Endothelial cell of umbilical vein (primary cell): ENCODE measurements at places on chromosomes 2 and 18. TPM values are rescaled to one million over a fixed set of nuclear protein-coding genes. Genes with fewer than 3 reads are reported as not detected.

ZNF804A gene
- polyA plus RNA-seq, result 0.21 and 0.22 TPM in 2 replicates

DNA sequence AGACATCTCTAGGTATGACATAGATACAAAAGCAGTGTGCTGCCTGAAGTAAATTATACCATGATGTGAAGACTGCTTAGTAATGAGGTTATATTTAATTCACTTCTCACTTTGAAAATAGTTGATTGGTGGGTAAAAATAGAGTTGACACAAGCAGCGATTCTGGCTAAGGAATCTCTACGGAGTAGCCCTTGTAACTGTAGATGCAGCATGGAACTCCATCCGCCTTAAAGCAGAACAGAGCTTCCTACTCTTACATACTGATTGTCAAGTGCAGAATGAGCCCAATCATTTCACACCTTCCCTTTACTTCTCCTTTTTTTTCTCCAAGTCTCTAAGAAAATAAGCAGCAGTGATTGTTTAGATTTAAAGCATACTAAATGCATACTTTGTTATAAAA lies 1594.6 kb upstream of the SLC39A10 start:
- H3K4me3 ChIP-seq, result no peak overlapping the region
- H3K27ac ChIP-seq, result no peak overlapping the region
- no peaks in the 10 kb centered on the region for H3K36me3 ChIP-seq
- no peaks in the 10 kb centered on the region for H3K27me3 ChIP-seq
- no peak for DNase-seq

DNA sequence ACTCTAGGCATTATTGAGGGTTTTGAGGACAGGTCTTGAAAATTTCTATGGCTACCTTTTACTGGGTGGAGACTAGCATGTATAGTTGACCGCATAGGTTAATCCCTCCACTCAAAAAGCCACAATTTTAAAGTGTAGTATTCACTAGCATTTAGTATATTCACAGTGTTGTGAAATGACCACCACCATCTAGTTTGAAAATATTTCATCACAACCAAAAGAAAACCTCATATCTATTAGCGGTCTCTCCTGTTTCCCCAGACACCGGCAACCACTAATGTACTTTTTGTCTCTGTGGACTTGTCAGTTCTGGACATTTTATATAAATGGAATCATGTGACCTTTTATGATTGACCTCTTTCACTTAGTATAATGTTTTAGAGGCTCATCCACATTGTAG lies 53.9 kb downstream of the MSH2 start:
- no peak overlapping the region for H3K4me3 ChIP-seq
- peaks cover 2% of the 10 kb centered on the region for H3K4me1 ChIP-seq
- no peak overlapping the region for H3K27ac ChIP-seq
- H3K36me3 ChIP-seq, result no peaks in the 10 kb centered on the region
- H3K27me3 ChIP-seq, result no peaks in the 10 kb centered on the region
- DNase-seq, result no peak

ONECUT2 gene
- under 0.01 and 0.01 TPM in 2 replicates for polyA plus RNA-seq

DNA sequence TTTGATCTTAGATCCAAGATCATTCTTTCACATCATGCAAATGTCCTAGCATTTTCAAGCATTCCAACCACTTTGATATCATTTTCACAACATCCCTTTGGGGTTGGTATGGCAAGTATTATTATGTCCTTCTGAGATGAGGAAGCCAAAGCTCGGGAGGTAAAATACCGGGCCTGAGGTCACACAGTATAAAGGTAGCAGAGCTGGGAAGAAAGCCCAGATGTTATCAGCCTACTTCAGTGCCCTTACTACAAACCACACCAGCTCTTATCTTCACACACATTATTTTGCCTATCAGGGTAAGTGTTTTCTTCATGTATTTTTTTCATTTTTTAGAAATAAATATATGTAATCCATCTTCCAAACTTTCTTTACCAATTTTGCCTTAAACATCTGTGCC lies 4.2 kb upstream of the B4GALT6 start:
- H3K4me3 ChIP-seq, result no peak overlapping the region
- no peak for DNase-seq
- H3K36me3 ChIP-seq, result no peaks in the 10 kb centered on the region
- H3K4me1 ChIP-seq, result peaks cover 16% of the 10 kb centered on the region

- H3K4me1 ChIP-seq, result no peaks in the 10 kb centered on the region
- H3K27ac ChIP-seq, result no peak overlapping the region
- H3K4me3 ChIP-seq, result no peak overlapping the region
- no peaks in the 10 kb centered on the region for H3K27me3 ChIP-seq
These were observed 190.6 kb downstream of the CTIF start for GRCh38 chr18:48729404-48729803.

ATOH8 gene
- polyA plus RNA-seq, result 10.3 and 13.8 TPM in 2 replicates

RNF152 gene
- polyA plus RNA-seq, result 16.0 and 20.8 TPM in 2 replicates

CCDC68 gene
- 0.22 and 0.72 TPM in 2 replicates for polyA plus RNA-seq

- no peaks in the 10 kb centered on the region for H3K4me1 ChIP-seq
- no peak for DNase-seq
- H3K36me3 ChIP-seq, result no peaks in the 10 kb centered on the region
- no peak overlapping the region for H3K4me3 ChIP-seq
- H3K27me3 ChIP-seq, result no peaks in the 10 kb centered on the region
These were observed 100.8 kb downstream of the EPC2 start for GRCh38 chr2:148745151-148745851.

DNA sequence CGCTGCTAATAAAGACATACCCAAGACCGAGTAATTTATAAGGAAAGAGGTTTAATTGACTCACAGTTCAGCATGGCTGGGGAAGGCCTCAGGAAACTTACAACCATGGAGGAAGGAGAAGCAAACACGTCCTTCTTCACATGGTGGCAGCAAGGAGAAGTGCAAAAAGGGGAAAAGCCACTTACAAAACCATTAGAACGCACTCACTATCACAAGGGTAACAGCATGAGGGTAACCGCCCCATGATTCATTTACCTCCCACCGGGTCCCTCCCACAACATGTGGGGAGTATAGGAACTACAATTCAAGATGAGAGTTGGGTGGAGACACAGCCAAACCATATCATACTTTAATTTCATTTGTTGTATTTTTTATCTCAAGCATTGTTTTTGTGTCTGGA lies 67.5 kb downstream of the ATP9B start:
- DNase-seq, result no peak
- H3K27me3 ChIP-seq, result no peaks in the 10 kb centered on the region
- no peaks in the 10 kb centered on the region for H3K36me3 ChIP-seq
- H3K27ac ChIP-seq, result no peak overlapping the region

- no peak overlapping the region for H3K4me3 ChIP-seq
- H3K4me1 ChIP-seq, result peaks cover 18% of the 10 kb centered on the region
- H3K36me3 ChIP-seq, result peaks cover 3% of the 10 kb centered on the region
- no peak overlapping the region for H3K27ac ChIP-seq
These were observed 252.6 kb upstream of the RASGRP3 start for GRCh38 chr2:33223856-33224255.

DNA sequence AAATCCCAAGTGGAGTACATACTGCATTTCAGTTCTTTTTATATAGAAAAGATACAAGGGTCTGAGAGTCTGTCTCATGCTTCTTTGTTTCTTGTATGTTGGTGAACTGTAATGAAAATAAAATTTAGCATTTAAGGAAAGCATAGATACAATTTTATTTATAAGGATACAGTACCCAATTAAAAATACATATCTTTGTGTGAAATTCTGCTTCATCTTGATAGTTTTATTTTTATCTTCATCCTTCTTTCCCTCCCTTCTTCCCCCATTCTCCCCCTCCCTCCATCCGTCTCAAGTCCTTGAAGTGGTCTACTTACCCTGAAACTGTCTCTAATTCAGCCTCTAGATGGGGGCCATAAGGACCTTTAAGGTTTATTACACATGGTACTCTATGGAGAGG lies 359.8 kb downstream of the CDH7 start:
- no peaks in the 10 kb centered on the region for H3K36me3 ChIP-seq
- no peak overlapping the region for H3K4me3 ChIP-seq
- no peak for DNase-seq

GRCh38 chr18:51726614-51727013 lies 529.1 kb upstream of the MEX3C start:
- no peak overlapping the region for H3K4me3 ChIP-seq
- no peaks in the 10 kb centered on the region for H3K4me1 ChIP-seq
- H3K36me3 ChIP-seq, result no peaks in the 10 kb centered on the region
- DNase-seq, result no peak

HOXD10 gene
- not detected in 2 replicates for polyA plus RNA-seq

GRCh38 chr2:45993476-45993991 lies 303.7 kb upstream of the EPAS1 start:
- H3K36me3 ChIP-seq, result no peaks in the 10 kb centered on the region
- no peak overlapping the region for H3K4me3 ChIP-seq
- no peaks in the 10 kb centered on the region for H3K27me3 ChIP-seq
- peak; percentile 75 for DNase-seq
- no peaks in the 10 kb centered on the region for H3K4me1 ChIP-seq

DNA sequence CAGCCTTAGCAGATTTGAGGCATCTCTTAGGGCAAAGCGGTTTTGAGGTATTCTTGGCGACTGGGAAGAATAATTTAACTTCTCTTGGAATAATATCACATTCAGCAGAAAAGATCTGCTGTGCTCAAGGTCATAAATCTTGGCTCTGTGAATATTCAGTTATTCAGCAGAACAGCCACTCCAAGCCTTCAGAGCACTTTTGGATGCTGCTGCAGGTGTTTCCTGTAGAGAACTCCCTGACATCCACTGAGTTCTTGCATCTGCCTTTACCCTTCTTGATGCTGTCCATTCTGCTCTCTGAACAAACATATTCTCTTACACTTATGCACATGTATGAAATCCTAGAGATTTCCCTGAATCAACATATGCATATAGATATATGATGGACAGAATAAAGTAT lies 390.3 kb downstream of the NRXN1 start:
- H3K4me1 ChIP-seq, result no peaks in the 10 kb centered on the region
- H3K27ac ChIP-seq, result no peak overlapping the region
- no peak for DNase-seq
- no peaks in the 10 kb centered on the region for H3K36me3 ChIP-seq
- H3K4me3 ChIP-seq, result no peak overlapping the region
- H3K27me3 ChIP-seq, result no peaks in the 10 kb centered on the region

- no peak overlapping the region for H3K4me3 ChIP-seq
- no peaks in the 10 kb centered on the region for H3K27me3 ChIP-seq
- no peaks in the 10 kb centered on the region for H3K36me3 ChIP-seq
- H3K4me1 ChIP-seq, result no peaks in the 10 kb centered on the region
- H3K27ac ChIP-seq, result no peak overlapping the region
These were observed 316.1 kb upstream of the MYT1L start for GRCh38 chr2:2647141-2647541.

RIT2 gene
- not detected in 2 replicates for polyA plus RNA-seq

DNA sequence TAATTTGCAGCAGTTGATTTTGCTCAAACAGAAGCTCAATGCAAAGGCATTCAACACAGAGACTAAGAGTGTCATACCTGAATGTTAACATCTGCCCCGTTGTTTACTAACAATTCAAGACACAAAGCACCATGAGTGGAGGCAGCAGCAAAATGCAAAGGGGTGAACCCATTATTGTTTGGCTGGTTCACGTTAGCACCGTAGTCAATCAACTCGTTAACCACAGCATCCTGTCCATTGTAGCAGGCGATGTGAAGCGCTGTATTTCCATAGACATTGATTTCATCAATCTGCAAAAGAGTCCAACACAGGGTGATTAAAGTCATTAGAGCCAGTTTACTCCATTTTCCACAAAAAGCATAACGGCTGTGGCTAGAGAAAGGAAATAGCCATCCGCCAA lies 189.3 kb downstream of the ANKRD44 start:
- H3K27ac ChIP-seq, result no peak overlapping the region
- H3K27me3 ChIP-seq, result no peaks in the 10 kb centered on the region

DNA sequence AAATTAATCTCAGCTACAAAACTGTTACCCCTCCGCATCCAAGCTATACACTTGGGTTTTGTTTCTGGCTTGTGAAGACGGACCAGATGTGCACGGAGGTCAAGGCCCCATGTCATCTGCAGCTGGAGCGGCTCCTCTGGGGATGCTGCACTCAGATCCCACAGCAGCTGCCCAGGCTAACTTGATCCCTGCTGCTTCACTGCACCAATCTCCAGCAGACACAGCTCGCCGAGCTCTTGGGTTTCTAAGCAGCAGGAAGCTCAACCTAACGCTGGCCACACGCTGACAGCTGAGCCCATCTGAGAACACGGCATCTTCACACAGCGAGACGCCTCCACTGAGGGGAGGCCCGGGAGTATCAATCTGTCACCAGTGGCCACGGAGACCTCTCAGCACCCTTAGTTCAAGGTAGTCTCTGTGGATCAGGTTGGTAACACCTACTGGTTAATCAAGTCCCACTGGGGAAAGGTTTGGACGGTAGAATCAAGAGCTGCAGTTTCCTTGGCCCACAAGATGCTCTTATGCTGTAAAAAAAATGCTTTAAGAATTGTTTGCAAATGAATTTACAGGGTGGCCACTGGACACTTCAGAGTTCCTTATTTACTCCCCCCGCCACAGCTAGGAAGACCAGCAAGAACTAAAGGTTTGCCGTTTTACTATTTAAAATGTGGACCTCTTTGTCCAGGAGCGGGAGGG lies 67.5 kb downstream of the EMILIN2 start:
- H3K27me3 ChIP-seq, result no peaks in the 10 kb centered on the region
- H3K4me1 ChIP-seq, result peaks cover 18% of the 10 kb centered on the region
- H3K27ac ChIP-seq, result no peak overlapping the region
- H3K36me3 ChIP-seq, result peaks cover 2% of the 10 kb centered on the region
- DNase-seq, result no peak

GRCh38 chr18:53796040-53796729 lies 428.3 kb downstream of the MBD2 start:
- no peaks in the 10 kb centered on the region for H3K4me1 ChIP-seq
- H3K27ac ChIP-seq, result no peak overlapping the region
- no peak overlapping the region for H3K4me3 ChIP-seq
- no peaks in the 10 kb centered on the region for H3K27me3 ChIP-seq
- H3K36me3 ChIP-seq, result no peaks in the 10 kb centered on the region

- H3K27ac ChIP-seq, result no peak overlapping the region
- DNase-seq, result no peak
- no peak overlapping the region for H3K4me3 ChIP-seq
- no peaks in the 10 kb centered on the region for H3K36me3 ChIP-seq
These were observed 12.3 kb upstream of the CERS6 start for GRCh38 chr2:168443818-168444217.

DNA sequence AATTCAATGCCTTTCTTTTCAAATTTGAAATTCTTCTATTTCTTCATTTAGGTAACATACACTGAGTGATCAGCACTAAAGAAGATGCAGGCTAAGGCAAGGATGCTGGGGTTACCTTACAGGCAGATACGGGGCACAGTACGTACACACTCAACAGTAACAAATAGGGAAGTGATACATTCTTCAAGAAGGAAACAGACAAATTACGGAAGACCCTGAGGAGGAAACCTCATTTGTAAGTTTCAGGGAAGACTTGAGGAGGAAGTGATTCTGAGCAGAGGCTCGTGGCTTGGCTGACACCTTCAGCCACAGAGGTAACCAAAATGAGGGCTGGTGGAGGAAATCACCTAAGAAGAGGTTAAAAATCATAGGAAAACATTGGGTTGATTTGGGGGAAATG lies 1108.3 kb upstream of the KLHL29 start:
- H3K4me3 ChIP-seq, result no peak overlapping the region
- DNase-seq, result no peak
- H3K36me3 ChIP-seq, result no peaks in the 10 kb centered on the region
- no peak overlapping the region for H3K27ac ChIP-seq
- H3K4me1 ChIP-seq, result no peaks in the 10 kb centered on the region
